GM19239 (cell line): ENCODE measurements at places on chromosomes 5 and 9.

GRCh38 chr5:134224888-134225779 lies 739 bp downstream of the PPP2CA start:
- DNase-seq: peak; percentile 16

- DNase-seq: no peak
Observed at GRCh38 chr5:81553567-81554212, 159.8 kb upstream of the ACOT12 start.

DNA sequence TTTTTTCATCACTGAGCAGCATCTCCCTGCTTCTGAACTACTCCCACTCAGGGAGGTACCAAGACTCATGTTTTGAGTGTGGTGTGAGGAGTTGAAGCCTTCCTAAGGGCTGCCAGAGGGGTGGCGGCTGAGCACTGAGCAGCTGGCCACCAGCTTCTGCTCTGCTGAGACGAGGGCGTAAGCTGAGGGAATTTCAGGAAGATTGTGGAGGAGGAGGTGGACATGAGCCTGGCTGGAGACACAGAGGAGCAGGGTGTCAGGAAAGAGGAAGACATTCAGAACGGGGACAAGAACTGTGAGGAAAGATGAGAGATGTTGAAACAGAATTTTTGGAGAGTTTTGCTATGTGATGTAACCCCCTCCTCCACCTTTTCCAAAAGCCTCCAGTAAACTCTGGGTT lies 7.8 kb downstream of the LCP2 start:
- DNase-seq: no peak

- no peak for DNase-seq
Observed at GRCh38 chr5:146338774-146339714, at the start of gene POU4F3. POU4F3 (plus strand) TSS chr5:146338839; CDS start chr5:146339113, 274 bp downstream.

- DNase-seq: no peak
Observed at GRCh38 chr9:92974161-92974661, 26.9 kb downstream of the FGD3 start.

GRCh38 chr9:124290053-124290591 lies 32.4 kb downstream of the NEK6 start:
- DNase-seq: no peak

- no peak for DNase-seq
Observed at GRCh38 chr5:168712280-168712924, 133.2 kb upstream of the PANK3 start.

GRCh38 chr9:97567894-97568202 lies 65.3 kb downstream of the TSTD2 start:
- no peak for DNase-seq

DNA sequence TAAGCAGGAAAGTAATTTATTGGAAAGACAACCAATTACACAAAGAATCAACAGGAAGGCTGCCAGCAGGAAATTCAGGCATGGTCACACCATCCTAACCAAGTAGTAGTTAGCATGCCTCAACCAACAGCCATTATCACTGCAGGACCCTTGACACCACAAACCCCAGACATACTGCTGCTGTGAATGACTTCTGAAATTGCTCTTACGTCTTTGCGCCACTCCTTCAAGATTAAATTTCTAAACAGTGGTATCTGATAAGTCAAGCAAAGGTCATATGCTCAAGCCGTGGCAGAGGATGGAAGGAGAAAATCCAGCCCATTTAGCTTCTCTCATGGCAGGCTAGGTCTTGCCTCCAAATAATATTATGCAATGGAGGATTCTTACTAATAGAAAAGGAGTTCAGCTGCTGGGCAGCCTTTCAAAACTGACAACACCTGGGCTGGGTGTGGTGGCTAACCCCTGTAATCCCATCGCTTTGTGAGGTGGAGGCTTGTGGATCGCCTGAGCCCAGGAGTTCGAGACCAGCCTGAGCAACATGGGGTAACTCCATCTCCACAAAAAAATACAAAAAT lies 5.0 kb upstream of the PTGER4 start:
- no peak for DNase-seq

- no peak for DNase-seq
Observed at GRCh38 chr9:110521206-110521605, 58.3 kb downstream of the SVEP1 start.

DNA sequence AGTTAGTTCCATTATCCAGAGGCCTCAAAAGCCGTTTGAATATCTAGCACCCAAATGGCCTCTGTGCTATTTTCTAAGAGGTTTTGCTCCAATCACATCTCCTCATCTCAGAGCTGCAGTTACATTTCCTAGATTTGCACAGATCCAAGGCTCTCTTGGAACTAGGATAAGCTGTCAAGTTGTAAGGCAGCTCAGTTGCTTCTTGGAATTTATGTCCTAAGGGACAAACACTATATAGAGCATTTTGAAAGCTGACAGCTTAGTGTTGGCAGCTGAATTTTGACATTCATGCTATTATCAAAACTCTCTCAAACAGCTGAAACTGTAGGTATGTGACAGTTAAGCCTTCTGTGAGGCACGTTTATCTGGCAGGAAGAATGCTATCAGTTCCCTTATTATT lies 97.0 kb downstream of the MACIR start:
- no peak for DNase-seq
